ENCODE measurements at places on chromosomes 3 and 15.

GRCh38 chr3:72244396-72244795 is 459.4 kb upstream of the PROK2 start:
- no peak for DNase-seq

DNA sequence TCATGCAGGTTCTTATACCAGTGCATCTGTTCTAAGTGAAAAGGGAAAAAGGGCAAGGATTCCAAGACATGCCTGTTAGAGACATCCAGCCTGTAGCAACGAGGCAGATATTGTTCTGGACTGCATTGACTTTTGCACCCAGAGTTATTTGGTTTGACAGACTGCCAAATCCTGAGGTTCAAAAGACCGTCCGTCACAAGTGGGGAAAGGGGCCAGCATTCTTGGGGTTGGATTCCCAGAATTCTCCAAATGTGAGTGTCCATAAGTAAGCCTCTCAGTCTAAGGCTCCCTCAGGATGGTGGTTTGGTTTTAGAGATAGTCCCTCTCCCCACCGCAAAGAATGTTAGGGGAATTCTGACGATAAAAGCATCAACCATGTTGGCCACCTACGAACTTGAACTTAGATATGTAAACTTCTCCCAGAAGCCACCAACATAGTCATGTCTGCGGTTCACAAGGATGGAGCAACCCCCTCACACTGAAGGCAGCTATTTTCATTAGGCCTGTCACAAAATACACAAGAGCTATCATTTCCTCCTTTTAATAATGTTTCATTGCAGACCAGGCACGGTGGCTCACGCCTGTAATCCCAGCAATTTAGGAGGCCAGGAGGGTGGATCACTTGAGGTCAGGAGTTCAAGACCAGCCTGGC is 13.6 kb upstream of the LACTB start:
- peak; percentile 100 for DNase-seq

GRCh38 chr15:99755692-99756409 is 22.6 kb upstream of the LYSMD4 start:
- DNase-seq = peak; percentile 67

DNA sequence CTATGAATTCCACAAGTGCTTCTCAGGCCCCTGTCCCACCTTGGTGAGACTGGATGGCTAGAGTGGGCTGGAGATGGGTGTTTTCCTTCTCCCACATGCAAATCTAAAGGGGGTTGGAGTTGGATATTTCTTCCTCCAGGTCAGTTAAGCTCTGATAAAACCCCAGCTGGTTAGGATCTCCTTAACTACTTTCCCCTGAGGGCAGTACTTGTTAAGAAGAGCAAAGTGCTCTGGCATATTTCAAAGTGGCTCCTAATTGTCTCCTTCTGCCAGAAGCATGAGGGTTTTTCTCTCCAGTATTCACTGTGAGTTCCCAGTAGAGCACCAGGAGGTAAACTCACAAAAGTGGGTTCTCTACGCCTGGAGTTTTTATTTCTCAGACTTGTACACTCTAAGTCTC is 31.4 kb downstream of the COL6A6 start:
- DNase-seq = no peak

- no peak for DNase-seq
These were observed 187.1 kb downstream of the RAP2B start for GRCh38 chr3:153349108-153349499.

- DNase-seq = peak; percentile 87
These were observed 47.2 kb downstream of the MCF2L2 start for GRCh38 chr3:183381179-183381578.

GRCh38 chr3:189637750-189638149 is 6.6 kb downstream of the TP63 start:
- no peak for DNase-seq

DNA sequence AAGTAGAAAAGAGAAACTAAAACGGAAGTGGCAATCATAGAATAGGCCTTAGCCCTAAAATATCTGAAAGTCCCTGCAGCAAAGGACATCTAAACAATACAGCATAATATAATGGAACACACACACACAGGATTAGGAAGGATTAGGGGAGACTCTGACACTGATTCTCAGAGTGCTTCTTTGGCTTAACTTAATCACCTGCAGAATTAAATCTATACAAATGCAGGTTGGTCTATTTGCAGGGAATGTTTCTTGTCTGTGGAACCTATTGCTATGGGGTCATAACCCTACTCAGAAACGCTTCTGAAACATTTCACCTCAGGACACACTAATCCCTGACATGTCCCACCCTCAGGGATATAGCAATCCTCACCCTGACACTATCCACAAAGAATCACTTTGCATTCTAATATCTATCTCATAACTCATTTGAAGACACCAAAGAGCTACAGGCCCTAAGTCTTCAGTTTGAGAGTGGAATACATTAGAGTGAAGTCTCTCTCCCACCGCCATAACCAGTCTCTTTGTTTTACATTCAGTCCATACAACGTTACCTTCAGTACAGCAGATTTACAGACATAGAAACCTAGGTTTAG is 1041.2 kb downstream of the TUSC7 start:
- no peak for DNase-seq

GRCh38 chr3:94359996-94360395 is 297.1 kb downstream of the NSUN3 start:
- no peak for DNase-seq

DNA sequence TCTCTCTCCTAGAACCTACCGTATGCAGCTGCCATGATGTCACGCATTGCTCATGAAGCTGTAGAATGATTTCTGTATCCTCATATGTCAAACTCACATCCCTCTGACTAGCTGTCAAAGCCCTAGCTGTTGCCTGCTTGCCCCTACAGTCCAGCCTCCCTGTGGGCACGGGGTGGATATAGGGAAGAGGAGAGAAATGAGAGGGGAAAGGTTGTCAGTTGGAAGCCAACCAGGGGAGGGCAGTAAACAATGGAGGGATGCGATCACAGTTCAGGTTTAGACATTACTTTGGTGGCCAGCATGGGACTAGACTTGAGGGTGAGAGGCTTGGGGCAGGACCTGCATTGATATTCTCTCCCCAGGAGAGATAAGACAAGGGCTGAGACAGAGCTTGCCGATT is 1.7 kb upstream of the HDGFL3 start:
- no peak for DNase-seq

DNA sequence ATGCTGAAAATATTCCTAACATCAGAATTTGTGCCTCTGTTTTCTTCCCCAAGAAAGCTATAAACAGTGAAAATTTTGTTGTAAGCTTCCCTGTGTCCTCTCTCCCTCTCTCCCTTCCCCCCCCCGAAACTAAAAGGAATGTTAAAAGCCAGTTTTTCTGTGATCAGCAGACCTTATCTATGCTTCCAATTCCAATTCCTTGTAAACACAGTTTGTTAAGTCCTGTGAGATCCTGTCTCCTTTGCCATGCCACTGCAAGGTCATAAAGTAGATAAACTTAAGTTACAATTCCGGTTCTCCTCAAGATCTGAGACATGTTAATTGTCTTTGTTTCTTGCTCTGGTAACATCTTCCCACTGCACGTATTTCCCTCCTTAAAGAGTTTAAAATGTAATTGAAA is 42.9 kb upstream of the DHX36 start:
- DNase-seq = no peak

DNA sequence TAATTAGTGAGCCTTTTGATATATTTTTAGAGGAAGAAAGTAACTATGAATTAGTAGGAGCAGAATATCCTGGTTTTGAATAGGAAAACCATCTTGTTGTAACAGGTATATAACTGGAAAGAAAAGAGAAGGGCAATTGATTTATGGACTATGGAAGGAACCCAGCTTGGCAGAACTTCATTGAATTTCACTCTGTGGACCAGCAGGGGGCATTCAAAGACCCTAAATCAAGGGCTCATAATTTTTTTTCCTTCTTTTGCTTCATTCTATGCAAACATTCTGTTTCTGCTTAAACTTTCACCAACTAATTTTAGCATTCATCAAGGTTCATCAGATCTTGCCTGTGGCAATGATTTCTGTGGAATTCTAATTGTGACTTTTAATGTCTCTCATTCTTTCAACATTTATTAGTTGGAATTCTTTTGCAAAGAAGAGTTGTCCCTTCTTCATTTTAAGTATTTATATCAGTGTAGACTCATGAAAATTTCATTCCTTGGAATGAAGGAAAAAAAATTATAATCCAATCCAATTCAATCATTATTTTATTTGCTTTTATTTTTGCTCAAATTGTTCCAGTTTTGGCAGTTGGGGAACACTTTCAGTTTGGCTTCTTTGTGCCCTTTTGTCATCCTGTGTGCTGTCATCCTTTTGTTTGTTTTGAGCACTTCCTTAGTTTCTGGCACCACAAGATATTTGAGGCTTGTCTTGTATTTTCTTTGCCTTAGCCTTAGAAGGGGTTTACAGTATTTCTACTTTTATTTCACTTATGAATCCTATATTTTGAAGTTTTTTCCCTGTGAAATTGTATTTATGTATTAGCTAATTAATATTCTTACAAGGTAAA is 30.4 kb downstream of the NXPE3 start:
- peak; percentile 50 for DNase-seq

- DNase-seq = peak; percentile 10
These were observed 380.7 kb downstream of the PLOD2 start for GRCh38 chr3:145780301-145780700.
